Esophagus (tissue), 2 donors: ENCODE measurements at places on chromosomes 5 and 9. TPM values are rescaled to one million over a fixed set of nuclear protein-coding genes. Genes with fewer than 3 reads are reported as not detected.

IFNA16 gene
- not detected for polyA plus RNA-seq

PCDHA1 gene
- polyA plus RNA-seq: 0.02 TPM

UNC13B gene
- polyA plus RNA-seq: 15.6 TPM

PCDHB12 gene
- polyA plus RNA-seq: 0.08 TPM

CCIN gene
- not detected for polyA plus RNA-seq

KIAA0825 gene
- polyA plus RNA-seq: 0.29 TPM

ADRA1B gene
- 0.04 TPM for polyA plus RNA-seq

PCDHB5 gene
- 0.26 TPM for polyA plus RNA-seq

ADAMTS16 gene
- polyA plus RNA-seq: not detected

RMI1 gene
- polyA plus RNA-seq: 2.3 TPM

EDIL3 gene
- 2.7 TPM for polyA plus RNA-seq

NSMF gene
- polyA plus RNA-seq: 20.7 TPM

GRHPR gene
- polyA plus RNA-seq: 92.2 TPM
